Activated CD4-positive, alpha-beta memory T cell treated with anti-CD3 and anti-CD28 coated beads for 36 hours (primary cell): ENCODE measurements at places on chromosomes 1 and 21. TPM values are rescaled to one million over a fixed set of nuclear protein-coding genes. Genes with fewer than 3 reads are reported as not detected.
A peak's percentile ranks its signal among the peaks of the same experiment; 100 is the strongest.

The LCE4A gene
- total RNA-seq: not detected

The HIVEP3 gene
- 25.3 TPM for total RNA-seq

The ZNF695 gene
- 0.74 TPM for total RNA-seq

The ZSCAN20 gene
- 4.1 TPM for total RNA-seq

The CELA2A gene
- total RNA-seq: not detected

The LCE3B gene
- not detected for total RNA-seq

The DYRK3 gene
- 10.1 TPM for total RNA-seq

The OBSCN gene
- 14.3 TPM for total RNA-seq

GRCh38 chr1:235821361-235821981, 45.2 kb downstream of the LYST start:
- DNase-seq: no peak

GRCh38 chr1:230056098-230056497, 10.9 kb upstream of the GALNT2 start:
- DNase-seq: no peak

DNA sequence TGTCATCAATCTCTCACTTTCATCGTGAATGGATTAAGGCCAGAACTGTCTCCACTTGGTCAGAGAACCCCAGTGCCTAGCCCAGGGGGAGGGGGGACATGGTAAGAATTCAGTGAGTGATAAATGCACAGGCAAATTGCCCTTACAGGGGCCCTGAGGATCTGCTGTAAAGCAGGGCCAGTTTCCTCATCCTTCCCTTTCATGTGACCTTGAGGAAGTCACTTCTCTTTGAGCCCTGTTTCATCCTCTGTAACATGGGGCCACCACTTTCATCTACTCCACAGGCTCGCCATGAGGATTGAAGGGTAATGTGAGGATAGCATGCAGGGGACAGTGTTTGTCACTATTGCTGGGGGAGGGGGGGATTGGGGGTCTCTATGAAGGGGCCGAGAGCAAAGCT, 28.1 kb upstream of the C1QA start:
- no peak for DNase-seq

DNA sequence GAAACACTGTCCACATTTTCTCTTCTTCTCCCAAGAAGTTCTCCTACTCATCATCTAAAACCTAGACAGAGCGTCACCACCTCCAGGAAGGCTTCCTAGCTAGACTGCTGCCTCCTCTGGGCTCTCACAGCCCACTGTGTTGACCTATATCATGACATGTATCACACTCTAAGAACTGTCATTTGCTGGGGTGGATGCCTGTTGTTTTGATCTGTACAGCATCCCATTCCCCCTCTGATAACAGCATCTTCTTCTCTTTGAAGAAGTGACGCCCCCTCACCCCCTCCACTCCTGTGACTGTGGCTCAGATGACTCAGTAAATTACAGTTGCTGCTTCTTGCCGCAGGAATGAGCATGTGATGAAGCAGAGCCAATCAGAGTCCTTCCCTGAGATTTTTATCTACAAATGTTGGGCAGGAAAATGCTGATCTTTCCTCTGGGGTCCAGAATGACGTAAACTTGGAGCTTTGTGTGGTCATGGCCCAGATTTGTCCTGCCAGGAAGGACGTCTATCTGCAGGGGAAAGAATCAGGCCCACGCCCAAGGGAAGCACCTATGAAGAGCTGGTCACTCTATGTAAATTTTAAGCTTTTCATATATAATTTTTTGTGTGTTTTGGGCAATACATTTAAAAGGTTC, 28.0 kb upstream of the FOXO6 start:
- DNase-seq: peak; percentile 49

- DNase-seq: peak; percentile 41
Measured at GRCh38 chr1:109894823-109895719, 15.6 kb upstream of the CSF1 start.

DNA sequence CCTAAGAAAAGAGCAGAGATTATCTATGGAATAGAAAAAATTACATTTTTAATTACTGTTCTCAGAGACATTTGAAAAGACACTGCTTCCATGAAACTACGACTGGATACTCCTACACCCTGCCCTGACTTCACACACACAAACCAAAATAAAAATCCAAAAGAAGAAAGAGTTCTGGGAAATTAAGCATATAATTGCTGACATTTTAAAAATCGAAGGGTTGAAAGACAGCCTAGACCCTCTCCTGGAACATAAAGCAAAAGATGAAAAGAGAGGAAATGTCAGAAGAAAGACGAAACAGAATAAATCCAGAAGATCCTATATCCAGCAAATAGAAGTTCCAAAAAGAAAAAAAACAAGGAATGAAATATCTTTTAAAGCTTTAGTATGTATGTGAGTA, 32.8 kb upstream of the EEIG2 start:
- no peak for DNase-seq

DNA sequence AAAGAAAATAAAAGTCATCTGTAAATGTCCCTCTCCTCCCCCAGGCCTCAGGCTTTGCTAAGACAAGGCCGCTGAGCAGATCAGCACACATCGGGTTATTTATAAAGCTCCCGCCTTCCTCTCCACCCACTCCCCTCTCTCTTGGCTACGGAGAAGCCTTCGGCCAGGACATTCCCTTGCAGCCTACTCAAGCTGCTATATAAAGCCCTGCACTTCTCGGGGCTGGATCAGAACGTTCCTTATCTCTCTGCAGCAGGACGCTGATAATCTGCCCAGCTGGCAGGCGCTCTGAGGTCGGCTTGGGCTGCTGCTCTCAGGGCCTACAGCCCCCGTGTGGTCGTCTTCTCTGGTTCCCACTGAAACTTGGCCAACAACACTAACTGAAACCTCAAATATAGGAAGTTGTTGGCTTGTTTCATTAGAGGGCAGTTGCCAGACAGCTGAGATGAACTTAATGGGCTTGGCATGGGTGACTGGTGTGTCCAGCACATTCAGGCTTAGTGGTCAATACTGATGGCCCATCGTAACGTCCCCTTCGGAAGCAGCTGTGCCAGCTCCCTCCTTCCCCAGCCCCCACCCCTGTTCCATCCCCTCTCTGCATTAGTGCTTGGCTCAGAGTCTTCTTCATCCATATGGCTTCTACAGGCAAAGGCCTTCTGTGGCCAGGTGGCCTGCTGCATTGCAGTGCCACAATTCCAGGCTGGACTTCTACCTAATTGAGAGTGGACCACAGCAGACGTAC, 64.6 kb downstream of the IER5 start:
- no peak for DNase-seq

- no peak for DNase-seq
Measured at GRCh38 chr1:97368296-97368695, 552.5 kb downstream of the DPYD start.

- no peak for DNase-seq
Measured at GRCh38 chr1:119656410-119656955, 8.4 kb upstream of the ZNF697 start.

- peak; percentile 20 for DNase-seq
Measured at GRCh38 chr1:25430967-25431881, 527 bp downstream of the MACO1 start.

DNA sequence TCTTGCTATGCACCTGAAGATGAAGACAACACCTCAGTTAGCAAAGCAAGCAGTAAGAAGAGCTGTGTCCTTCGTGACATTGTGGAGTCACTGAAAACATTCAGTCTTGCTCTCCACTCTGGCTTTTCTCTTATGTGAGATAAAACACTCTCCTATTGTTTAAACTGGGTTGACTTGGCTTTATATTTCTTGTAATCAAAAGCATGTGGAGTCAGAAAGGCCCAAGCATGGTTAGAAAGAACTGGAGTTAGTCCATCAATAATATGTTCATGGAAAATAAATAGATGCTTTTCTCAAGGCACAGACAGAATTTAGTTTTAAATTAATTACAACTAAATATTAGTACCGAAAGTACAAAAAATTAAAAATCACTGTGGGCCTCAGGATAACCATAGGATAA, 61.7 kb downstream of the UBE2U start:
- DNase-seq: no peak

- DNase-seq: no peak
Measured at GRCh38 chr1:75954586-75954985, 22.4 kb upstream of the ASB17 start.

GRCh38 chr1:6025269-6026094, 20.2 kb upstream of the KCNAB2 start:
- DNase-seq: peak; percentile 56

DNA sequence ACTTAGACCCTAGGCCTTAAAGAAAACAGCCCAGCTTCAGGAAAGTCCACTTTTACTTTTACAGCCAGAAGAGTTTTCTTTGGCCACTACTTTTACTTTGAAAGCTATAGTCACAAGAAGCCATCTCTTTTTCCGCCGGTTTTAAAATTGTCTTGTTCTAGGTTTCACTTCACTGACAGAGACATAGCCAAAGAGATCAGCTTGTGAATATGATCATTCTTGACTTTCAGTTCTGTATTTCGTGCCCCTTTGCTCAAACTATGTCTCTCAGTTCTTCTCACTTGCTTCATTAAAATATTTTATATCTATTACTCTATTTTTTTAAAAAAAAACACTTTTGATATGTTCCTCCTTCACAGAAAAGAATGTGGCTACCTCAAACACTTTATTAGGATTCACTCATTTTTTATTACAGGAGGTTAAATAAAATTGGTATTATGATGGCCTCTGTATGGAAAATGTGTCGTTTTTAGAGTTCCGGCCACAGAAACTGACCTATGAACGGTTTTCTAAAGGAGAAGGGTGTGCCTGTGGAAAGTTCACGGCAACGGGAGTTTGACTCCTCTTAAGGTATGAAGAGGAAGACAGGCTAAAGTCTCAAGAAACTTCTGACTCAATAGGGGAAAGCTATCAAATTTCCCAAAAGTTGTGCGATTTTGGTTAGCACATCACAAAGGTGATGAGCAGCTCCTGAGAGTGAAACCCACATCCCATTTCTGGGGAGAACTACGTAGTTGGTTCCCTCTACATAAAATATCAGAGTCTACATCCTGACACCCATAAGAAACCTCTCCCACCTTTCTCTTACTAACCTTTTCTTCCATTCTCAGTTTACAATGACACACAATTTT, 1.2 kb downstream of the MCOLN2 start:
- DNase-seq: peak; percentile 50

GRCh38 chr1:117499071-117499470, 106.8 kb upstream of the TENT5C start:
- DNase-seq: no peak

DNA sequence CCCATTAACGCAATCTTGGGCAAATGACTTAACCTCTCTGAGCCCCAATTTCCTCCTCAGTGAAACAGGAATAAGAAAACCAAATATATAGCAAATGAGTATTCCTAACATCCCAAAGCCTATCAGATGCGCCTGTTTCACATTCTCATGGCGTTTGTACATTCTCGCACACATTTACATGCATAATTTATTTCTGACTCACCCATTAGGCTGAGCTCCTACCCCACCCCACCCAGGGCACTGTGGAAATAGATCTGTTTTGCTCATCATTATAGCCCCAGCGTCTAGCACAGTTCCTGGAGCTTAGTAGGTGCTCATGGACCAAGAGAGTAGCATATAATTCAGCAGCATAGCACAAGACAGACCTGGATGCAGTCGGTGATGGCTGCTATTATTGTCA, 146.1 kb upstream of the VANGL1 start:
- DNase-seq: no peak

DNA sequence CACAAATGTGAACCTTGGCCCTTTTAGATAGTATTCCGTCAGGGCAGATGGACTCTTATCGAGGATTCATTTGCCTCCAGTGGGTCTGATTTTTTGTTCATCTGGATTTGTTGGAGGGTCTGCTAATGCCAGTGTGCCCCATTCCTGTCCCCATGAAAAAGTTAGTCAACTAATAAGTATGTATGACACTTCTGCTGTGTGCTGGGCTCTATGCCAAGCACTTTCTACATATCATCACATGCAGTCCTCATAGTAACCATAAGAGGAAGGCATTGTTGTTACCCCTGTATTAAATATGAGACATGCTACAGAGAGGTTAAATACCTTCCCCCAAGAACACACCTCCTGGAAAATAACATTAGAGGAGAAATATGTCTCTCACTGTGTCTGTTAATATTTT, 46.6 kb upstream of the MAB21L3 start:
- DNase-seq: no peak

DNA sequence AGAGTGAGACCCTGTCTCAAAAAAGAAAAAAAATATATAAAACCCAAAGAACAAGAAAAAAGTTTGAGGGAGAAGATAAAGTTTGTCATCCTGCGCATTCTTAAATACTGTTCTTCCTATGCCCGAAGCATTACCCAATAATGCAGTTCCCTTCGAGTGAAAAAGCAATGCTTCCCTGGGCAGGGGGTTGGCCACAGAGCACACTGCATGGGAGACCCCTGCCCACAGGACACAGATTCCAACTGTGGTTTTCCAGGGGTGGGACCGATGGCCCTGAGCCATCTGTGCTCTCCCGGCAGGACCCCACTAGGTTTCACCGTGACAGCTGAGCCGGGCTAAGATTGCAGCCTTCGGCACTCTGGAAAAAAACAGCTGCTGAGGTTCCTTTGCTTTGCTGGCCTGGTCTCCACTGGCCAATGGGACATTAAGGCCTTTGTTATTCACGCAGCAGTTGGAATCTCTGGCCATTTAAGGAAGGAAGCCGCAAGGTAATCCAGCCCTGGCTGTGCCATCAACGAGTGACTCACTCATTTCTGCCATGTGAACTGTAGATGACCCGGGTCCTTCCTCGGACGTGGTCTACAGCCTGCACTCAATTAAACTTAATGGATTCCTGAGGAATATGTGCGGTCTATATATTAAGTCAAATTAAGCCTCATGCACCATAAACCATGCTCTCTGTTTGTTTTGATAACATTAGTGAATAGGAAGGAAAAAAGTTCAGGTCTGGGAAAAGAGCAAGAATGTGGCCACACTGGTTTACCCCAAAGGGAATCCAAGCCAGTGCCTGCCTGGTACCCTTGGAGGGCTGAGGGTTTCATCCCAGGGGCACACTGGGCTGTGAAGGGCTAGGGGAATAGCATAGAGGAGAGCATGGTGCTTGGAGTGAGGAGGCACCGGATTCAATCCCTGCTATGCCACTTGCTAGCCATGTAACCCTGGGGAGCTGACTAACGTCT, 163.2 kb downstream of the ZBTB18 start:
- no peak for DNase-seq

- no peak for DNase-seq
Measured at GRCh38 chr1:180181996-180182642, 27.4 kb downstream of the QSOX1 start.

DNA sequence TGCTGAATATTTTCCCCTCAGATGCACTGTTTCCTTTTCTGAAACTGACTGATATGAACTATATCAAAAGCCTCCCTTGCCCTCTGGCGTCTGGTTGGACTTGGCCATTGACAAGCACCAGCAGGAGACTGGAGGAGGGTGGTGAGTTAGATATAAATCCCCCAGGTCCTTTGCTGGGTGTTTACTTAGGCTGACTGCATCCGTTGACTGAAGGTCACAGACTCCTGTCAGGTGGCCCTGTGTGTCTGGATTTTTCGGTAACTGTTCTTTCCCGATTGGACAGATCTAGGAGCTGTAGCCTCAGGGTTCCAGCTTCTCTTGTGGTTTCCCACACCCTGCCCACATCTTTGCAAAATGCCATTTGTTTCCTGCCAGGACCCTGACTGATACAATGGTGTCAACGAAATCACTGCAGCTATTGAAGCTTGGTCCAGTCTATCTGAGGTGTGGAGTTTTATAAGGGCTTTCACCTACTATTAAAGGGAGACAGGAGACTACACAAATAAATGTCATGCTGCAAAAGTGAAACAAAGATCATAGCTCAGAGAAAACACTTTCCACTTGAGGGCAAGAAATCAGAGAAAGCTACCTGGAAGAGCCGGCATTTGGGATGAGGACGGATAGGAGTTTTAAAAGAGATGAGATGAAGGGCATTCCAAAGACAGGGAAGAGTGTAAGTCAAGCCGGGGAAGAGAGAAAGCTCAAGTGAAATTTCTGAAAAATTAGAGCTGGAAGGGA, 1.5 kb upstream of the MAGI3 start:
- peak; percentile 16 for DNase-seq

- no peak for DNase-seq
Measured at GRCh38 chr21:41431788-41432548, 5.9 kb downstream of the MX1 start.
